ENCODE measurements at places on chromosomes 5 and 9. TPM values are rescaled to one million over a fixed set of nuclear protein-coding genes. Genes with fewer than 3 reads are reported as not detected.

The SAXO1 gene
- 0.40 TPM for total RNA-seq

The INSL4 gene
- total RNA-seq, result not detected

The ARSB gene
- total RNA-seq, result 13.3 TPM

The OTULINL gene
- total RNA-seq, result 59.9 TPM

The GABRA1 gene
- 0.20 TPM for total RNA-seq

The TRIM23 gene
- total RNA-seq, result 28.5 TPM
